Left lung (tissue), 14 donors: ENCODE measurements at places on chromosomes 2 and 18. TPM values are rescaled to one million over a fixed set of nuclear protein-coding genes. Genes with fewer than 3 reads are reported as not detected.

The NAT8 gene
- polyA plus RNA-seq, result 1.2 TPM

The MEIS1 gene
- 193 TPM for polyA plus RNA-seq

The CXCR1 gene
- polyA plus RNA-seq, result not detected

The DCC gene
- polyA plus RNA-seq, result 3.1 TPM

DNA sequence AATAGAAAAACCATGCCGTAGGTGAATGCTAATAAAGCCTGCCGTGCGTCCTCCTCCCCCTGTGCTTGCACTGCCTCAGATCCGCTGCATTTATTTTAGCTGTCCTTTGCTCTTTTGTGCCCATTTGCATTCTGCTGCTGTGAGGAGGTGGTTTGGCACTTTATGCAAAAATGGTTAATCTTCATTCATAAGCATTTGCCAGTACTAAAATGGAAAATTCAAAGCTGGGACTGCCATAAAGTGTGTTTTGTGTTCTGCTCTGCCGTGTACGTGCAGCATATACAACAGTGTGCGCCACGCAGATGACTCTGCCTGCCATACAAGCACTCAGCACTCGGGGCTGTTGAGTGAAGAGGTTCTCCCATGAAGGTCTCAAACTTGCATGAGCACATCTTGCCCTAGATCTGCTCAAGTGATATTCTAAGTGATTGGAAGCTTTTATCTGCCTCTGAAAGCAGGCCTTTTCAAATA, 73.6 kb downstream of the SPATS2L start:
- no peak for DNase-seq

DNA sequence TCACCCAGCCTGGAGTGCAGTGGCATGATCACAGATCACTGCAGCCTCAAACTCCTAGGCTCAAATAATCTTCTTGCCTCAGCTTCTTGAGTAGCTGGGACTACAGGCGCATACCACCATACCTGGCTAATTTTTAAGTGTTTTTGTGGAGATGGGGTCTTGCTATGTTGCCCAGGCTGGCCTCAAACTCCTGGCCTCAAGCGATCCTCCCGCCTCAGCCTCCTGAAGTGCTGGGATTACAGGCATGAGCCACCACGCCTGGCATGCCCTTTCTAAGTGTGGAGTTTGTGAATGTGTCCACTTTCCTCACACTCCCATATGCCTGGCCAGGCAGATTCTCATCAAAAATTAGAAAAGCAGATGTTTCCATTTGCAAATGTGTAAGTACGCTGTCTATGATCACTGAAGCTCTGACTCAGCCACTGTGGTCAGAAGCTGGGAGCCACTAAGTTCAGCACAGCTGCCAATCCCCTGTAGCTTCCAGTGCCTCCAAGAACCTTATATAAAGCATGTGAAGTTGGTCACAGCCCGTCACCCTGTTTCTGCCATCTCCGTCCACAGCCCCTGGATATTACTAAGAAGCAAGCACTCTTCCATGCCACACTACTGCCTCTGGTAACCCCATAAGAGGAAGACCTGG, 155.4 kb downstream of the FAM210A start:
- DNase-seq, result no peak

GRCh38 chr2:179657068-179657595, 204.3 kb downstream of the ZNF385B start:
- DNase-seq, result no peak

- DNase-seq, result no peak
These were observed 356.9 kb downstream of the ZNF521 start for GRCh38 chr18:24995056-24995455.

DNA sequence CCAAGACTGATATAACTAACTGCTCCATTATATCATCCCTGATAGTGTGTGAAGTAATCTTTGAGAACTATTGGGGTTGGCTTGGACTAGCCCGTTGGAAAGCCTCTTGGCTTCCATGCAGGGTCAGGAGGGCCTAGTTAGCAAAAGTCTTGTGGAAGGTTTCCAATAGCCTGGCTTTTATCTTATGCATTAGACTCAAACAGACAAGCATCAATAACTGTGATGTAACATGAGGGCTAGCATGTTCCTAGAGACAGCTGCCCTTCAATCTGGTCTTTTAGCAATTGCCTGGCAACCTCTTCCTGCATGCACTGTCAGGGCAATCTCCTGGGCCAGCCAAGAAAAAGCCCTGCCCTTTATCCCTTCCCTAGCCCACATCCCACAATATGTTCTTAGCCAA, 18.2 kb downstream of the SLC8A1 start:
- DNase-seq, result no peak

GRCh38 chr2:20757405-20758090, 65.4 kb downstream of the LDAH start:
- DNase-seq, result no peak

- DNase-seq, result no peak
These were observed 226.6 kb upstream of the AGAP1 start for GRCh38 chr2:235267251-235267650.

DNA sequence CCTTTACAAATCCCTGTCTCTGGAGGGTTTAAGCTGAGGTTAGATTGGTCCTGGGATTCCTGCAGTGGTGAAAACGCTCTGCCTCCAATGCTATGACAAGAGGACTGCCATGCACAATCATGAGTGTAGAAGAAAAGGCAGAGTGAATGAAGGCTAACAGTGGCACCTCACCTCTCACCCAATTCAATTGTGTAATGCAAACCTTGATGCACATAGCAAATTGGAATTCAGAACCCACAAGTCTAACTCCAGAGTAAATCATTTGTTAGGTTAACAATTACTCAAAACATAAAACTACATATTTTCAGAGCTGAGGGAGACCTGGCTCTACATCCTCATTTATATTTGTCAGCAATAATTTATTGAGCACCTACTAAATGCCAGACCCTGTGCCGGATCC, 1.8 kb downstream of the TGFBRAP1 start:
- DNase-seq, result no peak

- no peak for DNase-seq
These were observed 82.3 kb downstream of the TWIST2 start for GRCh38 chr2:238930216-238930615.

GRCh38 chr2:46988230-46988629, 72.6 kb upstream of the MCFD2 start:
- no peak for DNase-seq

DNA sequence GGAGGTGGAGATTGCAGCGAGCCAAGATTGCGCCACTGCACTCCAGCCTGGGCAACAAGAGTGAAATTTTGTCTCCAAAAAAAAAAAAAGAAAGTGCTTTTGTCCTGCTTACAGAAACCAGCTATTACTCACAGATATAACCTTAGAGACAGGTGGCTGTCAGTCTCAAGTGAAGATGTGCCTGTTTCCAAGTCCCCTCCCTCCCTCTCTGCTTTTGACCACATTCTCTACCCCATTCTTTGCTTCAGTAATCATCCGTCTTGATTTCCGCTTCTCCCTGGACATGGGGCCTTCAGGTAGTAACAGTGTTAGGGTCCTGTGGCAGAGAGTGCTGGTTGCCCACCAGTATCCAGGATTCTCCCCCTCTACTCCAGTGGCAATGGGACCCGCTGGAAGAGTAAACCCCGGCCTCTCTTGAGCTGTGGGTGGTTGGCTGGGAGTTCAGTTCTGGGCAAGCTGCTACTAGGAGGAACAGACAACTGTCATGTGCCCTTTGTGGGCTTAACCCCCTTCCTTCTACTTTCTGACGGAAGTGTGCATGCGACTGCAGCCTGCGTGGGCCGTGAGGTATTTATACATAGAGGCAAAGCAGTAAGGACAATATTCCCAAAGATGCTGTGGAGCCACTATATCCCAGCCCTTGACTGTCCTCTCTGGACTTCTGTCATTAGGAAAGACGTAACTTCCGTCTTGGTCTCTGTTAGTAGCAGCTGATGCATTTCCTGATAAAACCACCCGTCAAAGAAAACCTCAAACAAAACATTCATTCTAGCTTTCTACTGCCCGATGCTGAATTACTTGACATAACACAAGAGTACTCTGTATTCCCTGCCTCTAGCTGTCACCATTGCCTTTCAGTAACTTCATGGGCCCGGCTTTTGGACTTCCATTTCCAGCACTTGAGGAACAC, 17.8 kb downstream of the PDCL3 start:
- no peak for DNase-seq

DNA sequence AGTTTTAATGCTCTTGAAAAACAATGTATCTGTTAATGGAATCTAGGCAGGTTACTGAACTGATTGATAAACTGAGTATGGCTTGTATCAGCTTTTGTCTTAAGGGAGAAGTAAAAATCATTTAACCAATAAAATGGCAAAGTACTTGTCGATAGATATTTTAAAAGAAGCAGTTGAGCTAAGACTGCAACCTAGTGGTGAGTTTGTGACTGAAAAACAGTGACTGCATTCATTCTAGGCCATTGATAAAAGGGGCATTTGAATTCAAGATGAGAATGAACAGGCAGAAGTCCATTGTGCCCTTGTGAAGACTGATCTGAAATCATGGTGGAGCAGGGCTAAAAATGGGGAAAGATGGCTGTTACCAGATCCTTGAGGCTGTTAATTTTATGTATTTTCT, 59.4 kb upstream of the MSTN start:
- DNase-seq, result no peak

DNA sequence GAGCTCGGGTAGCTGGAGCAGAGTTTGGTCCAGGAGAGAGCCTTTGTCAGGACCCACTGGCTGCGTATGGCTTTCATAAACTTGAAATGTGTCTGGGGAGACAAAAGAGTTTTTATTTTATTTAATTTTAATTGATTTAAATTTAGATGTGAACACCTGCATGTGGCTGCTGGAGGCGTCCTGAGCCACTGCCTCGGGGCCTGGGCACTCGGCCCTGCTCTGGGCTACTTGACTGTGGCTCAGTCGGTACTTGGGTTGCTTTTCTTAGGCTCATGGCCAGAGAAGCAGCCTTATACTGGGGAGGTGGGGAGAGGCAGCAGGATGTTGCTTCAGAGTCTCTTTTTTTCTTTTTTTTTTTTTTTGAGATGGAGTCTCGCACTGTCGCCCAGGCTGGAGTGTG, 661.8 kb upstream of the HS6ST1 start:
- DNase-seq, result no peak

GRCh38 chr2:174997110-174997509, 8.1 kb downstream of the CHN1 start:
- no peak for DNase-seq

DNA sequence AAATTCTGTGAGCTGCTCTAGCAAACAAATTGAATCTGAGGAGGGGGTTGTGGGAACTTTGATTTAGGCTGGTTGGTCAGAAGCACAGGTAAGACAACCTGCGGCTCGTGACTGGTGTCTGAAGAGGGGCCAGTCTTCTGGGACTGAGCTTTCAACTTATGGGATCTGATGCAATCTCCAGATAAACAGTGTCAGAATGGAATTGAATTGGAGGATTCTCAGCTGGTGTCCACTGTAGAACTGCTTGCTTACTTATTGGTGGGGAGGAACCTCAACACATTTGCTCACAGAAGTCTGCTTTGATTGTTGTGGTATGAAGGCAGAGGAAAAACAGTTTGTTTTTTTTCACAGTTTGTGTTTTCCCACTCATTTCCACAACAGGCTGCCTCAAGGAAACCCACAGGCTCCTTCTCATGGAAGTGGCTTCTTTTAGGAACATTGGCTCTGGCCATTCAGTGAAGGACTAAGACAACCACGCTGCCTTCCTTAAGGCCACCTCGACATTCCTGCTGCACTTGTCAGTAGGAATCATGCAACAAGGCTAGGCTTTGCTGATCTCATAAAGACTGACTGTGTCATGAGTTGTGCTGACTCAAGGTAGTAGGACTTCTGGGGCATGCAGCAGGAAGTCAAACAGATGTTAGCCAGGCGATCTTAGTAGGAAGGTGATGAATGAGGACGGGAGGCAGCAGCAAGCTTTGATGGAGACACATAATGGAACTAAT, 104.7 kb downstream of the TSN start:
- DNase-seq, result no peak

DNA sequence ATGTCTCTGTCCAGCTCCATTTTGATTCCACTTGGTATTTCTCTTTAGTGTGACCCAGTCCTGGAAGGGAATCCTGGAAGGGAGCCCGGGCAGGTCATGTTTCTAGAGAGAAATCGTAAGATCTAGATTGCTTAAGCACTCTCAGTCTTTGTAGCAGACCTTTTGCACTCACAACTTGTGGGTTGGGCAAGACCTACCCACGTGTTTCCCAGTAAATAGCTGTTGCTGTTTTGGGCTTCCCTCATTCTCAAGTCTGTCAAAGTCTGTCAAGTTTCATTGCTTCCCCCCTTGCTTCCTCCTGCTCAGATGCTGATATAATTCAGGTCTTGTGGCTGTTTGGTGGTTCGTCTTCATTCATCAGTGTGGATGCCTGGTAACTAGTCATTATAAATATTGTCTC, 17.4 kb upstream of the NEMP2 start:
- DNase-seq, result no peak

- DNase-seq, result no peak
These were observed 124.9 kb upstream of the PXDN start for GRCh38 chr2:1869248-1869647.

GRCh38 chr2:9394816-9395215, 28.5 kb downstream of the ITGB1BP1 start:
- no peak for DNase-seq

- DNase-seq, result no peak
These were observed 3.4 kb downstream of the OTX1 start for GRCh38 chr2:63053889-63054602.

- DNase-seq, result no peak
These were observed 231.9 kb upstream of the SIX2 start for GRCh38 chr2:45241061-45241561.

GRCh38 chr2:199499005-199499404, 41.3 kb upstream of the SATB2 start:
- DNase-seq, result no peak

DNA sequence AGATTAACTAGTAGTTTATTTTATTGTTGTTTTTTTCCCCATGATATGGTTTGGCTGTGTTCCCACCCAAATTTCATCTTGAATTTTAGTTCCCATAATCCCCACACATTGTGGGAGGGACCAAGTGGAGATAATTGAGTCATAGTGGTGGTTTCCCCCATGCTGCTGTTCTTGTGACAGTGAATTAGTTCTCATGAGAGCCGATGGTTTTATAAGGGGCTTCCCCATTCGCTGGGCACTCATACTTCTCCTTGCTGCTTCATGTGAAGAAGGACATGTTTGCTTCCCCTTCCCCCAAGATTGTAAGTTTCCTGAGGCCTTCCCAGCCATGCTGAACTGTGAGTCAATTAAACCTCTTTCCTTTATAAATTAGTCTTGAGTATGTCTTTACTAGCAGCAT, 36.5 kb downstream of the GALNT14 start:
- DNase-seq, result no peak
